ENCODE measurements at places on chromosomes 2 and 18. TPM values are rescaled to one million over a fixed set of nuclear protein-coding genes. Genes with fewer than 3 reads are reported as not detected.

- H3K4me3 ChIP-seq, result no peak overlapping the region
- H3K36me3 ChIP-seq, result no peaks in the 10 kb centered on the region
- no peaks in the 10 kb centered on the region for H3K4me1 ChIP-seq
- H3K27me3 ChIP-seq, result peaks cover 3% of the 10 kb centered on the region
Observed at GRCh38 chr2:85162746-85163301, 29.6 kb downstream of the TCF7L1 start.

DNA sequence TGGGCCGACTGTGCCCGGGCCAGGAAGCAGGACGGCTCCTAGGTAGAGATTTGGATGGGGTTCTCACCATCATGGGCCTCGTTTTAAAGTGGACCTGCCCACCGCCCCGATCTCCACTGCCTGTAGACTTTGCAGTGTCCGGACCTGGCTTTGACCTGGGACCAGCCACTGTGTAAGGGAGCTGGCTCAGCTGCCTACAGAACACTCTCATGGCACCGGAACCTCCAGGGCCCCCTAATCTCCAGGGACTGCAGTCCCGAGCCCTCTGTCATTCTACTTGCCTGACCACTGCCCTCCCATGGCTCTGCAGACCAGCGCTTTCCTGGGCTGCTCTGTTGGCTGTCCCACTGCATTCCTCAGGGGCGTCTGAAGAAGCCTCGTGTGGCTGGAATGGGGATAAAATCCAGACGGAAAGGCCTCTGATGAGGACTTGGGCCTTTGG lies 120.8 kb downstream of the GLI2 start:
- no peaks in the 10 kb centered on the region for H3K4me1 ChIP-seq
- H3K36me3 ChIP-seq, result no peaks in the 10 kb centered on the region

- H3K4me3 ChIP-seq, result no peak overlapping the region
- H3K27ac ChIP-seq, result no peak overlapping the region
- no peaks in the 10 kb centered on the region for H3K4me1 ChIP-seq
- DNase-seq, result no peak
- H3K27me3 ChIP-seq, result peaks cover 3% of the 10 kb centered on the region
- no peaks in the 10 kb centered on the region for H3K36me3 ChIP-seq
Observed at GRCh38 chr18:67639872-67640271, 123.4 kb upstream of the DSEL start.

GRCh38 chr2:135004005-135004746 lies 43.1 kb downstream of the MAP3K19 start:
- H3K4me3 ChIP-seq, result no peak overlapping the region
- H3K27me3 ChIP-seq, result peaks cover 11% of the 10 kb centered on the region

The FSHR gene
- not detected for total RNA-seq

GRCh38 chr2:27078267-27079194 lies at the start of gene EMILIN1:
Gene EMILIN1, plus strand, starts transcription at chr2:27078615. Its CDS starts 451 bp downstream, at chr2:27079066.
- no peaks in the 10 kb centered on the region for H3K27me3 ChIP-seq
- no peak for DNase-seq
- no peaks in the 10 kb centered on the region for H3K36me3 ChIP-seq
- peaks cover 52% of the 10 kb centered on the region for H3K4me1 ChIP-seq

GRCh38 chr2:180115675-180116074 lies 108.6 kb upstream of the CWC22 start:
- no peaks in the 10 kb centered on the region for H3K4me1 ChIP-seq
- no peak for DNase-seq
- H3K27ac ChIP-seq, result no peak overlapping the region

GRCh38 chr2:137942833-137943677 lies 21.2 kb upstream of the HNMT start:
- H3K27me3 ChIP-seq, result peaks cover under 1% of the 10 kb centered on the region
- no peak for DNase-seq
- no peaks in the 10 kb centered on the region for H3K36me3 ChIP-seq
- no peak overlapping the region for H3K4me3 ChIP-seq
- no peak overlapping the region for H3K27ac ChIP-seq
- H3K4me1 ChIP-seq, result no peaks in the 10 kb centered on the region

DNA sequence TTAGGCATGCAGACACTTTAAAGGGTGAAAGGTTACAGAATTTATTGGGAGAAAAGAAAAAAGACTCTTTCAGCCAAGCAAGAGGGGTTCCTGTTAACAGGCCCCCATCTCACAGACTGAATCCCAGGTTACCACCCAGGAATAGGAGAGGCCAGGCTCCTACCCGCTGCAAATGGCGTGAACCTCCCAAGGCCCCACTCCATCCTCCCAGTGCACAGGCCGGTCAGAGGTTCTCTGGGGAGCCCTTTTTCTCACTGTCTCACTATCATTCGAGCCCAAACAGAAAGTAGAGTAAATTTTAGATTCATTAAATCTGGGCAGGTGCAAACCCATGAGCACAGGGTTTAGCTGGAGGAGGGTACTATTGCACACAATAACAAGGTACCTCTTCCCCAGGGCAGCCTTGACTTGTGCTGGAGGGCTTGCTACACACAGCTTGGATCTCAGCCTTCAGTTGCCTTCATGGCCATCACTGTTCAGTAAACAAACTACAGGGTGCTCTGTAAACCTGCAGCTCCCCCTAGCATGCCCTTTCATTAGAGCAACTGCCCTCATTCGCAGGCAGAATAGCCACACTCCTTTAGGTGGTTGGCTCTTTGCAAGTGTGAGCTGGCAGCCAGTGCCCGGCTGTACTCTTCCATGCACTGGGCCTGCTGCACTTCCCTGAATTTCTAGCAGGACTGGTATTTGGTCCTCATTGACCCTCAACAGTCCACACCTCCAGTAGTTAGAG lies 7.3 kb upstream of the PLEK start:
- H3K27me3 ChIP-seq, result no peaks in the 10 kb centered on the region
- H3K36me3 ChIP-seq, result no peaks in the 10 kb centered on the region
- H3K4me1 ChIP-seq, result peaks cover 8% of the 10 kb centered on the region
- DNase-seq, result no peak

The LRP1B gene
- total RNA-seq, result not detected

DNA sequence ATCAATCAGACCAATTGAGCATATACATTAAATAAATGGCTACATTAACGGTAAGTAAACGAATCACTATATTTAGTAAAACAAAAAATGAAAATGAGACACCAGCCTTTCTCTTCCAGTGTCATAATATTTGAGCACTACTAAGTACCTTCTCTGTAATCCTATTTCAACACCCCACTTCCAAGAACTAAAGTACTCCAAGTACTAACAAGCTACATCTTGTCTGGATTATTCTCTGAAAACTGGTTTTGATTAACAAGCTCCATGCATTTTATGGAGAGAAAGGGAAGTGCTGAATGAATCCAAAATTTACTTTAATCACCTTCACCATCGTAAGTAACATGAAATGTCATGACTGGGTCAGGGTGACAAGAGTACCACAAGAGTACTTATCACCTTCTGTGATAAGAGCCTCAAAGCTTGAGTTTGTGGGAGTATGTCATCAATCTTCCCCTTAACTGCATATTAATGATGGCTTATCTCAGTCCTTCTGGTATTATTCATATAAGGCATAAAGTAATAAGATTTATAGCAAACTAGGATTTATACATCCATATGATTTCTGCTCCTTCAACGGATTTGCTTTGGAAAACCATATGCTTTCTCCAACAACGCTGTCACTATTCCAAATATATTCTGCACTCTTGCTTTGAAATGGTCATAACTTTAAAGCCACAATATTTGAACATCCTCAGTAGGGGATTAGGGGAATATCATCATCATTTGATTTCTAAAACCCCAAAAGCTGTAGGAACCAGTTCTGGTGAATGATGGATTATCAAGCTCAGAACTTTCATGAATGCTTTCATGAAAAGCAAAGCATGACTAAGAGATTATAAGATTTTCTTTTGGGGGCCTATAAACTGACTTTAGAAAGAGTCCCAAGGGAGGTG lies 127.0 kb downstream of the ANTXR1 start:
- H3K27ac ChIP-seq, result no peak overlapping the region
- H3K4me3 ChIP-seq, result no peak overlapping the region
- H3K27me3 ChIP-seq, result peaks cover 4% of the 10 kb centered on the region
- DNase-seq, result no peak

The PSMA8 gene
- total RNA-seq, result 1.4 TPM

- no peak for DNase-seq
- no peak overlapping the region for H3K27ac ChIP-seq
- H3K27me3 ChIP-seq, result peaks cover 2% of the 10 kb centered on the region
- H3K36me3 ChIP-seq, result no peaks in the 10 kb centered on the region
- no peak overlapping the region for H3K4me3 ChIP-seq
Observed at GRCh38 chr18:52439457-52439856, 99.5 kb downstream of the DCC start.

The SPATA3 gene
- total RNA-seq, result 1.1 TPM

- no peaks in the 10 kb centered on the region for H3K4me1 ChIP-seq
- no peaks in the 10 kb centered on the region for H3K36me3 ChIP-seq
- no peak for DNase-seq
- H3K4me3 ChIP-seq, result no peak overlapping the region
Observed at GRCh38 chr2:145123606-145124005, 603.7 kb upstream of the ZEB2 start.

- no peak for DNase-seq
- H3K36me3 ChIP-seq, result no peaks in the 10 kb centered on the region
- peaks cover 18% of the 10 kb centered on the region for H3K4me1 ChIP-seq
- H3K27me3 ChIP-seq, result no peaks in the 10 kb centered on the region
Observed at GRCh38 chr2:144358374-144358964, 161.4 kb downstream of the ZEB2 start.

DNA sequence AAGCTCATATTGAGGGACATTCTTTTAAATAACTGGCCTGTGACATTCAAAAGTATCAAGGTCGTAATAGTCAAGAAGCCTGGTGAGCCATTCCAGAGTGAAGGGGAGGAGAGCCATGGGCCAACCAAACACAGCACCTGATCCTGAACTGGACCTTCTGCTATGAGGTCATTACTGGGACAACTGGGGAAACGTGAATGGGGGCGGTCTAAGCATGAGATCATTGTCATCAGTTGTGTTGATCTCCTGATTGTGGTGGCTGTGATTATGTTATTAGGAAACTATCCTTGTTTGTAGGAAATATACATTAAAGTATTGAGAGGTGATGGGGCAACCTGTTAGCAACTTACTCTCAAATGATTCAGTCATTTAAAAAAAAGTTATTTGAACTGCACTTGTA lies 79.3 kb downstream of the FBXO15 start:
- no peak overlapping the region for H3K27ac ChIP-seq
- DNase-seq, result no peak
- peaks cover 27% of the 10 kb centered on the region for H3K4me1 ChIP-seq
- H3K27me3 ChIP-seq, result no peaks in the 10 kb centered on the region

The SERPINE2 gene
- 46.6 TPM for total RNA-seq

GRCh38 chr18:50918153-50918552 lies 39.2 kb downstream of the ME2 start:
- DNase-seq, result no peak
- H3K36me3 ChIP-seq, result peaks cover 58% of the 10 kb centered on the region
- peaks cover 12% of the 10 kb centered on the region for H3K4me1 ChIP-seq
- H3K27me3 ChIP-seq, result no peaks in the 10 kb centered on the region
- no peak overlapping the region for H3K4me3 ChIP-seq

The GCG gene
- total RNA-seq, result not detected

GRCh38 chr2:191675807-191676721 lies 1.9 kb upstream of the NABP1 start:
- H3K27me3 ChIP-seq, result no peaks in the 10 kb centered on the region
- H3K36me3 ChIP-seq, result peaks cover 22% of the 10 kb centered on the region
- peak overlapping the region; percentile 97 for H3K4me3 ChIP-seq
- peaks cover 28% of the 10 kb centered on the region for H3K4me1 ChIP-seq

All from activated CD4-positive, alpha-beta T cell treated with anti-CD3 and anti-CD28 coated beads for 36 hours (primary cell).